ENCODE measurements at places on chromosomes 11 and 22.
A peak's percentile ranks its signal among the peaks of the same experiment; 100 is the strongest.

DNA sequence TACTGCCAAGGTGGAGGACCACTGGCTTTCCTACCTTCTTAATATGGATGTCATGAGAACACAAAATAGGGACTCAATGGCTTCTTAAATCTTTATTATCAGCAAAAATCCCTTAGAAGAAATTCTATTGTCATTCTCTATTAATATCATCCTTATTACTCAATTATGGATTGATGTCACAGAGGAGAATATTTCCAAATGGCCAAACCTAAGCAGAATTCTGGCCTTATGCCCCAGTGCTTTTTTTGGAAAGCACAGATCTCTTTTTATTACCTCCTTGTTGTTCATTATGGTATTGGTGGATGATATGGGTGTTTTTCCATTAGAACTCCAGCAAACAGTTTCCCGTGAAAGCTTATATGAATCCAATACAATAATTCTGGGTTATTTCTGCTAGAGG is 9.9 kb downstream of the CRTAM start:
- no peak for ATAC-seq

- peak; percentile 48 for ATAC-seq
These were observed 40.7 kb downstream of the POU2F3 start for GRCh38 chr11:120280600-120281051.

DNA sequence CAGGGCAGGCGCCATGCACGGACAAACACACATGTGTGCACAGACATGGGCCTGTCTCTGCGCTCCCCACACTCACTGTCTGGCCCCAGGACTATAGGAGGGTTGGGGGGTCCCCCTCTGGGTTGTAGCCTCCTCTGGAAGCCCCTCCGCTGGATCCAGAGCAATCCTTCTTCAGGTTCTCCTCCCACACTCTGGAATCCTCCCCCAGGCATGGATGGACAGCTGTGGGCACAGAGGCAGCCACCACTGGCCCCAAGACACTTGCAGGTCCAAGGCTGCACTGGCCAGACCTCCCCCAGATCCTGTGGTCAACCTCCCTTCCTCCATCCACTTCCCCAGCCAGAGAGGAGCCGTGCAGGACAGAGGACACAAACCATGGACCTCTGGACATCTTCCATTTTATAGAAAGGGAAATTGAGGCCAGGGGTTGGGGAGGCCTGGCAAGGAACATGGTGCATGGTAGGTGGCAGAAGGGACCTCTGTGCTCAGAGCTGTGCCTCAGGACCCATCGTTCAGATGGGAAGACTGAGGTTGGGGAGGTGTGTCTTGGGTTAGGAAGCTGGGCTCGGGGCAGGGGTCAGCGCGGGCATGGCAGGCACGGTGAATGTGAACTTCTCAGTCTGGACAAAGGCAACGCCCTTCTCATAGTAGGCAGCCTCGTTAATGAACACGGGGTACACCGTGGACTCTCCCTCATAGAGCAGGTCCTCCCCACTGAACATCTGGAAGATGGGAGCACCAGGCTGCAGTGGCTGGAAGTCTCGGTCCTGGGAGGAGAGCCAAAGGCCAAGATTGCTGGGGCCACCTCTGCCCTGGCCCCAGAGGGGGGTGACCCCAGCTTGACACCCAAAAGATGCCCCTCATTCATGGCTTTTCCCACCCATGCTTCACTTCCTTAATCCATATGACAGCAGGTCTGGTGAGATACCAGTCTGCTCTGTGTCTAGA is 2.9 kb upstream of the TBX10 start:
- ATAC-seq: no peak

GRCh38 chr11:70184396-70184795 is 18.7 kb upstream of the FADD start:
- no peak for ATAC-seq

DNA sequence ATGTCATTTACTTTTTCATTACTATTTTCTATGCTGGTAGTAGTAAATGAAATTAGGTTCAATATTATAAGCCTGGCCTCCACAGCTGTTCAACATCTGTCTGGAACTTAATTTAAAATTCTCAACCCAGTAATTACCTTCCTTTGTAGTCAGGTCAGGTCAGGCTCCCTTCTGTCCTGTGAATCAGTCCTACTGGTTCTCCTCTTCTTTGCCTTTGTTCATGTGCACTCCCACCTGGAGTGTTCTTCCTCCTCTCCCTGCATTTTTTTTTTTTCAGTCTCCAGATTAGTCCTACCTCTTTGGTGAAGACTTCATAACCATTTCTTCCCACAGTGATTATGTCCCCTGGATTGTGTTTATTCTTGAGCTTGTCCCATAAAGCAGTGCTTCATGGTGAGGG is 67.9 kb downstream of the DKK3 start:
- no peak for ATAC-seq

DNA sequence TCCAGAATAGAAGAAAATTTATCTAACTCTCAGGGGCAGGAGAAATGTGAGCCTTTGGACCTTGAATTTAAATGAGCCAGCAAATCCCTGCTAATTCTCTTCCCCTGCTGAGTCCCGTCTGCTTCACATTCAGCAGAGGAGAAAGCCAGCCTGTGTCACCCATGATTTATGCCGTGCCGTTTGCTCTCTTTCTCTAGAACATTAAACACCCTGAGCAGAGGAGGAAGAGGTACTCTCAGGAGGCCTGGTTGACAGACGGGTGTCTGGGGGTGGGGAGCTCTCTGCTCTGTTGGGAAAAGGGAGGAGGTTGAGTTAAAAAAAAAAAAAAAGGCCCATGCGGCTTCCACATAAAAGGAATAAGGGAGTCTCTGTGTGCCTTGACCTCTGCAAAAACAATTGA is 11.3 kb upstream of the MTMR3 start:
- no peak for ATAC-seq

DNA sequence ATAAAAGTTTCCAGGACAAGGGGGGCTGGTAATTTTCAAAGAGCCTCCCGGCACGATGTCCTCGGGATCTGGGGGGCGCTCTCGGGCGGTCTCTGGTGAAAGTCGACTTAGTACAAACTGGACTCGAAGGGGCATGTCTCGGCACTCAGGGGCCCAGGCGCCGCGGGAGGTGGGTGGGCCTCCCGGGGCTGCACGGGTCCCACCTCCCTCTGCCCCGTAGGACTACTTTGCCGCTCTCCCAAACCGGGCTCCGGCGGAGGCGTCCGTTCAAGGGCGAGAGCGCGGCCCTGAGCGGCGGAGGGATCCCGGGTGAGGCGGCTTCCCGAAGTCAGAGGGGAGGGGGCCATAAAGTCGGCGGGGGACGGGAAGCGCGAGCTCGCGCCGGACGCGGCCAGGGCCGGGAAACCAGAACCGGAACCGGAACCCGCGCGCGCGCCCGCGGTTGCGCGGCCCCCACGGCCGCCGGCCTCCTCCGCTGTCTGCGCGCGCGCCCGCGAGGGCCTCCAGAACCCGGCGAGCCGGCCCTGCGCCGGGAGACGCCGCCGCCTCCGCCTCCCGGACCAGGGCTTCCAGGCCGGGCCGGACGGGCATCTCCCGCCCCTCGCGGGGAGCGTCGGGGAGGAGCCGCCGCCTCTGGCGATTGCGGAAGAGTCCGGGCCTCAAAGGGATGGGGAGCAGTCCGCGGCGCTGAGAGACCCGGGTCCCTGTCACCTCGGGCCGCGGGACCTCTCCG is at the start of gene ARHGEF12:
Gene ARHGEF12, plus strand, starts transcription at position 506 of the 733 bp plus-strand sequence. CDS start 831 bp downstream, outside the sequence.
- ATAC-seq: peak; percentile 45

DNA sequence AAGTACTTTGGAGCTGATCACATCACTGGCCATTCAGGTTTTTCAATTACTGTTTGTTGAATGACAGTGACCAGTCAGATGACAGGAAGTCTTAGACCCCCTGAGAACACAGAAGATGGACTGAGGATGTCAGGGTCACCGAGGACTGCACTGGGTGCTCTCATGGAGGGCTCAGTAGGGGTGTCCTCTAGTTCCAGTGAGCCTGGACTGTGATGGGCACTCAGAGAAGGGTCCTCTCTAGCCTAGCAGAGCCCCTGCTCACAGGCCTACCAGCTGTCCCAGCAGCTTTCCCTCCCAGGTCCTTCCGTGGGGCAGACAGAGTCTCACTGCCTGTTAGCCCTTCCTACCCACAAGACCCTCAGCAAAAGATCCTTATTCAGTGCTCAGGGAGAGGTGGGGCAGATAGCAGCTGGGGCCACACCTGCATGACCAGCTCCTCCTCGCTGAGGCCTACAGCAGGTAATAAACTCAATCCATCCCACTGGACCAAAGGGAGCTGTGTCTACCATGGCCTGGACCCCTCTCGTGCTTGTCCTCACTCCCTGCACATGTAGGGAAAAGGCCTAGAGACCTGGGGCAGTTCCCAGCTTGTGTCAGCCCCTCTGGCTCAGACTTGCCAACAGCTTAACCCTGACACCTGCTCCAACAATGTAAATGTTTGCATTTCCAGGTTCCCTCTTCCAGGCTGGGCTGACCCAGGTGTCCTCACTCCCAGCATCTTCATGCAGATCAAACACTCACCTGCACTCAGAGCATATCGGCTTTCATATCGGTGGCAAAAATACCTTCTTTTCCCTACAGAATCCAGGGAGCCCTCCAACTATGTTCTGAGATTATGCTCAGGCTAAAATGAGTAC is 25.2 kb upstream of the VPREB1 start:
- no peak for ATAC-seq

DNA sequence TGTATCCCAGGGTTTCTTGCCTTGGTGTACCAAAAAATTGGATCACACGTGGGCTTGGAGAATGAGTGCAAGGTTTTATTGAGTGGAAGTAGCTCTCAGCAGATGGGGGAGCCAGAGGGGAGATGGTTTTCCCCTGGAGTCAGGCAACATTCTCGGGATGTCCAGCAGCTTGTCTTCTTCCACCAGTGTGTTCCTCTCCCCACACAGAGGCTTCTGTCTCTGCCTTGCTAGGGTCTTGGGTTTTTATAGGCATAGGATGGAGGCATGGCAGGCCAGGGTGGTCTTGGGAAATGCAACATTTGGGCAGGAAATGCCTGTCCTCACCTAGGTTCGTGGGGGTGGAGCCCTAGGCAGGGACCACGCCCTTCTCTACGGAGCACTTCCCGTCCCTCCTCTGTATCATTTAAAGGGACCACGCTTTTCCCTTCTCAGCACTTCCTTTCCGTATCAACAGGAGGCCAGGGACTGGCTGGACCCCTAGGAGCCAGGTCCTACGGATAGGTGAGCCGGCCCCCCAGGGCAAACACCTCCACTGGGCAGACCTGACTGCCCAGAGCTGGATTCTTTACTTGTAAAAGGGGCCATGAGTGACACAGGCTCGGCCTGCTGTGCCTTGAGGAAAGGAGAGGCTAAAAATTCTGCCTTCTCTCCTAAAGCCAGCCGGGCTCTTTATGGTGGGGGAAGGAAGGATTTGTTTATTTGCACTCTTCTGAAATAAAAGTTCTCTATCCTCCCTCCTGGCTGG is 55.3 kb upstream of the CCDC188 start:
- peak; percentile 72 for ATAC-seq

GRCh38 chr22:45208993-45209838 is 31.5 kb downstream of the KIAA0930 start:
- peak; percentile 34 for ATAC-seq

GRCh38 chr11:85977751-85978160 is 91.1 kb downstream of the PICALM start:
- ATAC-seq: no peak

DNA sequence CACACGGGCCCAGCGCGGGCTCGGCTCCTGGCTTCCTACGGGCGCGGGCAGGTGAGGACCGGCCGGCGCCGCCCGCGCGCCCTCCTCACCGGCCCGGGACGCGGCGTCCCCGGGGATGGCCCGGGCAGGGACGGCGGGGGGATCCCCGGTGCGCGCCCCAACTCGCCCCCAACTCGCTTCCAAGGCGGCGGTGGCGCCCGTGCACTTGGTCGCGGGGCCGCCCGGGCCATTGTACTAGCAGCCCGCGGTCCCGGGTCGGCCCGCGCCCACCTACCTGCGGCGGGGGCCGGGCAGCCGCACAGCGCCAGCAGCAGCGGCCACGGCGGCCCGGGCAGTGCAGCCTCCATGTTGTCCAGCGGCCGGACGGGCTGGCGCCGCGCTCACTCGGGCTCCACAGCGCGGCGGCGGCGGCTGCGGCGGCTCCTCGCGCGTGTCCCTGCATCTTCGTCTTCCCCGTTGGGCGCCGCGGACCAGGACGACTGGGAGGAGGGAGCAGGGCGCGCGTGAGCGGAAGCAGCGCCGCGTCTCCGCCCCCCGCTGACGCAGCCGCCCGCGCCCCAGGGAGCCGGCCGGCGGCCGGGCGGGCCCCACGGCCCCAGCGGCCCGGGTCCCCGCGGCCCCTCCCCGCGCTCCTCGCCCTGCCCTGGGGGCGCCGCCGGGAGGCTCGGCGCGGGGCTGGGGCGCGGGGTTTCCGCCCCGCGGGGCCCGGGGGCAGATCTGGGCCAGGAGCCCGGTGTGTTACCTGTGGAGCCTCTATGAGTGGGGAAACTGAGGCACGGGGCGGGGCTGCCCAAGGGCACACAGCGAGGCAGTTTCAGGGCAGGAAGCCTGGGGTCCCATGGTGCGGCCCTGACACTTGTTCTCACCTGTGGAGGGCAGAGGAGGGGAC is 159.3 kb upstream of the GRK3 start:
- ATAC-seq: peak; percentile 23

DNA sequence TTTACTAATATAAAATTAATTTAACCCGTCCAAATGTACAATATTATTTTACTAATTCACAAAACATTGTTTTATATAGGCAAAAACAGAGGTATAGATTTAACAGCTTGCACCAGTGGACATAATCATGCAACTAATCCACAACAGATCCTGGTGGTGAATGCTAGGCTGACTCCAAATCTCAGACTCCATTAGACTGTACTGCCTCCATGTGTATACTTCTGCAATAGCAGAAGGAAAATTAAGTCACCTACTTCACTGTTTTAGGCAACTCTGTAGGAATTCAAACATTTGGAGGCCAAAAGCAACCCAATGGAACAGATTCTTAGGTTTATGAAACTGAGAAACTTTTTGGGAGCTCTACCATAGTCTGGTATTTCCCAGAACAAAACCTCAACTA is 30.0 kb upstream of the RAB39A start:
- ATAC-seq: peak; percentile 98

DNA sequence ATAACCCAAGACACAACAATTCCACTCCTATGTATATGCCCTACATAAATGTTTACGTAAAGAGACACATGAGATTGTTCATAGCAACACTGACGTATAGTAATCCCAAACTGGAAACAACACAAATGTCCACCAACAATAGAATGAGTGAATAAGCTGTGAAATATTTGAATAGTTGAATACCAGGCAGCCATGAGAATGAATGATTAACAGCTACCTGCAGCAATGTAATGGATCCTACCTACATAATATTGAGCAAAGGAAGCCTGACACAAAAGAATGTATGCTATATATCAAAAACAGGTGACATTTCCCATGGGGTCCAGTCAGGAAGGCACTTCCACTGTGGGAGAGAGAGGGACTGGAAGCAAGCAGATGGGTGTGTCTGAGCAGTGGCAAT is 92.8 kb upstream of the LINC01488 start:
- no peak for ATAC-seq

DNA sequence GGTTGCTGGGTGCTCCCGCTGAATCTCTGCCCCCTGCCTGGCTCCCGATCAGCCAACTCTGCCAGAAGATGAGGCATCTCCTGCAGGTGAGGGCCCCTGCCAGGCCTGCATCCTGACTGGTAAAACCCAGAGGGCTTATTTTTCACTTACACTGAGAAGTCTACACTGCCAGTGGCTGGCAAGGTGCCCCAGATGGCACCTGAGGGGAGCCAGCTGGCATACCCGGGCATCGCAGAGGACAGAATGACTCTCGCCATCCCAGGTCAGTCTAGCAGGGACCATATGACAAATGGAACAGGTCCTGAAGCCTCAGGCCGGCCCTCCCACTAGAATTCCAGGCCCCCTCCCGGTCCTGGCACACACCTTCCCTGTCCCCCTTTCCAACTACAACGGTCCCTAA is 30.9 kb downstream of the MACROD1 start:
- no peak for ATAC-seq

Data from SK-N-SH treated with all-trans-retinoic acid at 6 μM for 48 hours (cell line).